Progenitor cell of endocrine pancreas (in vitro differentiated cells): ENCODE measurements at places on chromosomes 3 and 15. TPM values are rescaled to one million over a fixed set of nuclear protein-coding genes. Genes with fewer than 3 reads are reported as not detected.

GOLGA8S gene
- 0.81 and 0.84 TPM in 2 replicates for total RNA-seq

CHRNA7 gene
- 5.1 and 5.7 TPM in 2 replicates for total RNA-seq

DNA sequence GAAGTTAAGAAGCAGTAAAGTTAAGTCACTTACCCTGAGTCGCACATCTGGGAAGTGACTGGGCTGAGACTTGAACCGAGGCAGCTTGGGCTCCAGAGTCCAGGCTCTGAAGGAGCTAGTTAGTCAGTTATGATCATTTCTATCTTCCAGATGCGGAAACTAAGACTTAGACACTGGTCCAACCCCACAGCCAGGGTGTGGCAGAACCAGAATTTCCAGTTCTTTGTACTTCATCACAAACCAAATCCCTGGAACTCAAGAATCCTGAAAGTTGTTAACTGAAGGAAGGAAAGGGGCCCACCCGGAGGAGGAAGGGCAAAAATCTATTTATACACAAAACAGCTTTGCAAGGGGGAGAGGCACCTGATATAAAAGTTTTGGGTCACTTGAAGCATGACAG, 389.9 kb downstream of the SHQ1 start:
- H3K4me3 ChIP-seq: no peak overlapping the region
- no peak for DNase-seq
- H3K4me1 ChIP-seq: peaks cover 20% of the 10 kb centered on the region
- peak overlapping the region; percentile 37 for H3K27ac ChIP-seq
- peaks cover 9% of the 10 kb centered on the region for H3K27me3 ChIP-seq

GRCh38 chr3:100730524-100730923, 21.2 kb downstream of the TFG start:
- peaks cover 25% of the 10 kb centered on the region for H3K36me3 ChIP-seq
- no peak for DNase-seq
- H3K4me3 ChIP-seq: no peak overlapping the region
- H3K4me1 ChIP-seq: peaks cover 15% of the 10 kb centered on the region

DNA sequence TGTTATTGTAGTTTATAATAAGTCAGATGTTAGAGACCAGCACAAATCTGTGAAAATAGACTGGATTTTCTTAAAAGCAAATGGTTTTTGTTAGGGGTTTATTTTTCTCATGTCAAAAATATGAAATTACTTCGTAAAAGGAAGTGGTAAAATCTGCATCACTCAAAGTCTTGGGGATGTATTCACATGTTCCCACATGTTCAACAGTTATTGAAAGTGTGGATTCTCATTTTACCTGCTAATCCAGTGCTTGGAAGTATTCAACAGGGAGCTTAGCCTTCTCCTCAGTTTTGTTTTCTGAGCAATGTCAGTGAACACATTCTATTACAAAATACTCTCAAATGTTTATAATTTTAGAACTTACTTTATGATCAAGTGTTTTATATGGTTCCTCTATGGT, 352.0 kb downstream of the SOX2 start:
- no peak overlapping the region for H3K27ac ChIP-seq
- no peak overlapping the region for H3K4me3 ChIP-seq
- H3K27me3 ChIP-seq: peaks cover 8% of the 10 kb centered on the region
- H3K36me3 ChIP-seq: no peaks in the 10 kb centered on the region

CFAP20DC gene
- total RNA-seq: 8.0 and 10.4 TPM in 2 replicates

- H3K4me3 ChIP-seq: no peak overlapping the region
- no peak for DNase-seq
- H3K4me1 ChIP-seq: no peaks in the 10 kb centered on the region
- no peak overlapping the region for H3K27ac ChIP-seq
These were observed 534.5 kb downstream of the OCA2 start for GRCh38 chr15:27564656-27565055.

OR5K4 gene
- total RNA-seq: not detected in 2 replicates

DNA sequence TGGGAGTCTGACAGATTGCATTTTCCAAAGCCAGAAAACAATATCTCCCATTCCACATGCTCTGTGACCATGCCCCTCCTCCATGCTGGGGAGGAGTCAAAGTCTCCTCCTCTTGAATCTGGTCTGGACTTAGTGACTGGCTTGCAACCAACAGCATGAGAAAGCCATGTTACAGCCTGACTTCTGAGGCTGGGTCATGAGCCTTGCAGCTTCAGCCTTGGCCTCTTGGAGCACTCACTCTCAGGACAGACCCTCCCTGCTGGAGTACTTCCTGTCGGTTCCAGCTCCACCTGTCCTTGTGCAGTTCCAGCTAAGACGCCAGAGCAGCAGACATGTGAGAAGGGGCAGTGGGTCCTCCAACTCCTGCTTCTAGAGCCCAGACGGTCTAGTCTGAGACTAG, 49.7 kb upstream of the RBSN start:
- peaks cover 32% of the 10 kb centered on the region for H3K27me3 ChIP-seq
- no peaks in the 10 kb centered on the region for H3K4me1 ChIP-seq
- peak overlapping the region; percentile 7 for H3K27ac ChIP-seq
- H3K4me3 ChIP-seq: no peak overlapping the region
- no peaks in the 10 kb centered on the region for H3K36me3 ChIP-seq

- H3K4me1 ChIP-seq: no peaks in the 10 kb centered on the region
- no peak for DNase-seq
- H3K27ac ChIP-seq: no peak overlapping the region
- no peak overlapping the region for H3K4me3 ChIP-seq
- H3K27me3 ChIP-seq: no peaks in the 10 kb centered on the region
- peaks cover 18% of the 10 kb centered on the region for H3K36me3 ChIP-seq
These were observed 15.0 kb downstream of the ACAA1 start for GRCh38 chr3:38121832-38122461.

DNA sequence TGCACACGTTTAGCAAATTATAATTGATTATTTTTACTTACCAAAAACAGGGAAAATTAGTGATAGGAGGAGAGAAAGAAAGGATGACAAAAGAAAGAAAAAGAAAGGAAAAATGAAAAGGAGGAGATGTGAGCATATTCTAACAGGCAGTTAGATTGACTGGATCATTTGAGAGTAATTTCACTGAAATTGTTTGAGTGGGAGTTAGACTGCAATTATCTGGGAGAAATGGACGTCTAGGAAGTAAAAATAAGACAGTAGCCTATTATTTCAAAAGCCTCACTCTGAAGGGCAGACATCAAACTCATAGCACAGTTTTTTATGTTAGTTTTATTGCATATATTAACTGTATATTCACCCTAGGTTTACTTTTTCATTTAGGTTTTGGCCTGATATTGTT, 272.8 kb upstream of the POU1F1 start:
- H3K27ac ChIP-seq: no peak overlapping the region
- peaks cover 7% of the 10 kb centered on the region for H3K4me1 ChIP-seq
- H3K36me3 ChIP-seq: no peaks in the 10 kb centered on the region
- no peak for DNase-seq

CACNA2D3 gene
- total RNA-seq: 0.29 TPM in 1 of 2 replicates, not detected in the other

DNA sequence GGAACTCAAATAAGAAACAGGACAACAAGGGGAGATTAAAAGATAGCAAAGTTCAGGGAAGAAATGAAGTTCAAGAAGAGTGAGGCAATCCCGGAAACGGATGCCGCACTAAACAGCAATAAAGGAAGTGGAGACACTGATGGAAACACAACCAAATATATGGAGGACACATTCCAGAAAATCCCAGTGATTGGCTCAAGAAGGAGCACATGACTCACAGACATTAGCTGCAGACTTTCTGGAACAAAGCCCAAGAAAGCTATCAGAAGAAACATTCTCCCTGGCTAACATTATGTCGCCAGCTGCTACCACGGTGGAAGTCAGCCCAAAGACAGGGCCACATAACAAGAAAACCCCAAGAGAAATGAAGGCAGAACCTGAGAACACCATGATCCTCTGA, 18.1 kb upstream of the VGLL4 start:
- H3K4me1 ChIP-seq: peaks cover 4% of the 10 kb centered on the region
- DNase-seq: no peak

SLC6A6 gene
- 23.8 and 28.1 TPM in 2 replicates for total RNA-seq

TASOR gene
- total RNA-seq: 64.2 and 67.6 TPM in 2 replicates

PCOLCE2 gene
- 2.0 and 2.2 TPM in 2 replicates for total RNA-seq

DNA sequence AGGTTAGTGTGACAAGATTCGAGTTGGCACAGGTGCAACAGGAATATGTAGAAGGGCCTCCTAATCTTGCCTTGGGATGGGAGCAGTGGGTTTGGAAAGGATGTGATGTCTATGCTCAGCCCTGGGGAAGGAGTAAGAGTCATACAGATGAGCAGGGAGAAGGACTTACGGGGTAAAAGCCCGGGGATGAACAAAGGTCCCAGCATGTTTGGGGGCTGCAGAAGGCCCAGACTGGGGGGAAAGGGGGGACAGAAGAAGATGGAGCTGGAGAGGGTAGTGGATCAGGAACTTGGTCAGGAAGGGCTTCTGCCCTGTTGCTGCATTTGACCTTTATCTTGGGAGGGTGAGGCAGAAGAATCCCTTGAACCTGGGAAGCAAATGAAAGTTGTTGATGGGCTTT, 240.1 kb upstream of the ST8SIA2 start:
- no peak for DNase-seq
- H3K36me3 ChIP-seq: no peaks in the 10 kb centered on the region
- peaks cover 7% of the 10 kb centered on the region for H3K4me1 ChIP-seq
- H3K27ac ChIP-seq: no peak overlapping the region

DNA sequence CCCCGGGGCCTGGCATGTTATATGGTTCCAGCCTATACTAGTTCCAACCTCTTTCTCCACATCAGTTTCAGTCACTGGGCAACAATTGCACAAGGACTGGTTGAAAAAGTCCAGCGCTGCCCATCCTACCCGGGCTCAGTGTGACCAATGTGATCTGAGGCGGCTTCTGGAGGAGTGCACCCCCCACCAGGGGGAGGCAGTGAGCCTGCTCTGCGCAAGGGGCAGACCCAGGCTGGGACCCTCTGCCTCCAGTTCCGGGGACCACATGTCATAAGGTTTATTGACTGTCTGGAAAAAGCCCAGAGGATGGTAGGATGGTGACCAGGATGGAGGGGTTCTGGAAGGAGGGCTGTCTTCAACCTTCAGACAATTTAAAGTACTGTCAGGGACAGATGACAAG, 25.6 kb upstream of the NR2E3 start:
- no peaks in the 10 kb centered on the region for H3K4me1 ChIP-seq
- no peaks in the 10 kb centered on the region for H3K36me3 ChIP-seq
- H3K4me3 ChIP-seq: no peak overlapping the region
- no peak for DNase-seq

DNA sequence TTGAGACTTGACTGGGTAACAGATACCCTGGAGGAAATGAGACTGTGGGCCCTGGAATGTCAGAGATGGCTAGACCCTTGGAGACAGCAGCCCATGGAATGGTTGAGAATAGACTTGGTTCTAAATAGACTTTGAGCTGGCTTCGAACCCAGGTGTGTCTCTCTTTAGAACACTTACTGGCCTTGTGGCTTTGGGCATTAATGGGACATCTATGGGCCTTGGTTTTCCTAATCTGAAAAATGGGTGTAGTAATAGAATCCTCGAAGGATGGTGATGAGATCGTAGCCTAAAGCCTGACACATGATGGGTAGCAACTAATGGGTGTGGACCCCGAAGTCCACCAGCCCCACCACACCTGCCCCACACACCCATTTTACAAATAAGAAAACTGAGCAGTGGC, 119.2 kb downstream of the TMEM266 start:
- peaks cover 17% of the 10 kb centered on the region for H3K27me3 ChIP-seq
- H3K4me3 ChIP-seq: no peak overlapping the region
- H3K36me3 ChIP-seq: no peaks in the 10 kb centered on the region
- DNase-seq: no peak
- H3K27ac ChIP-seq: no peak overlapping the region

DNA sequence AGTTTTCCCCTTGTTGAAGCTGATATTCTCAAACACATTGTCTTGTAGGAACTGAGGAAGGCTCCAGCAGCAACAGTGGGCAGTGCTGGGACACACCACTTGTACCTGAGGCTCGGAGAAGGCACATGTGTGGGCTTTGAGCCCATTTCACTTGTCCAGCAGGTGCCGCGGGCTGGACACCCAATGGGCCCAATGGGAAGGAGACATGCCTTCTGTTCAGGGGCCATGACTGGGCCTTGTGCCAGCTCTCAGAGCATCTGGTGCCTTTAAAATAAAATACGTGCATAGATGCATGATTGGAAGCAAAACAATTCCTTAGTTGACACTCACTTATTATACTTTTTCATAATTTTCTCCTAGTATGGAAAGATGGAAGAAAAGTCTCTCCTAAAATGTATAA, 334.2 kb downstream of the KLF13 start:
- H3K4me3 ChIP-seq: no peak overlapping the region
- H3K27ac ChIP-seq: no peak overlapping the region
- H3K27me3 ChIP-seq: no peaks in the 10 kb centered on the region
- no peak for DNase-seq

DNA sequence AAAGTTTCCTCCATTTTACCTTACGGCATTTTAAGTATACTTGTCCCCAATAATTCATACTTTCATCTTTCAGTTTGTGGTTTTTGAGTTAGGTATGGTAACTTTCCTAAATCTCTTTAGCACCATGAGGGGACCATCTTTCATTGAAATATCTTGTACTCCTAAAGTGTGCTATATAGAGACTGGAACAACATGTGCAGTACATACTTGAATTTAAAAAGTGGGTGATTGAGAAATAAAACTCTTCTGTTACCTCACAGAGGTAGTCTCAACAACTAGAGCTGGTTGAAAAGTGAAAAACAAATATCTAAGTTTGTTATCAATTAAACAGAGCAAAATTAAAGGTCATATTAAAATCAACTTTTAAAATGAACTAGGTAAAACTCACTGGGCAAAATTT, 423.1 kb downstream of the ROBO2 start:
- H3K27me3 ChIP-seq: no peaks in the 10 kb centered on the region
- peaks cover 2% of the 10 kb centered on the region for H3K36me3 ChIP-seq
- no peak for DNase-seq
- H3K4me3 ChIP-seq: no peak overlapping the region

- no peak overlapping the region for H3K4me3 ChIP-seq
- no peaks in the 10 kb centered on the region for H3K36me3 ChIP-seq
- DNase-seq: no peak
- no peaks in the 10 kb centered on the region for H3K27me3 ChIP-seq
These were observed 412.3 kb downstream of the ERC2 start for GRCh38 chr3:56055951-56056350.

DNA sequence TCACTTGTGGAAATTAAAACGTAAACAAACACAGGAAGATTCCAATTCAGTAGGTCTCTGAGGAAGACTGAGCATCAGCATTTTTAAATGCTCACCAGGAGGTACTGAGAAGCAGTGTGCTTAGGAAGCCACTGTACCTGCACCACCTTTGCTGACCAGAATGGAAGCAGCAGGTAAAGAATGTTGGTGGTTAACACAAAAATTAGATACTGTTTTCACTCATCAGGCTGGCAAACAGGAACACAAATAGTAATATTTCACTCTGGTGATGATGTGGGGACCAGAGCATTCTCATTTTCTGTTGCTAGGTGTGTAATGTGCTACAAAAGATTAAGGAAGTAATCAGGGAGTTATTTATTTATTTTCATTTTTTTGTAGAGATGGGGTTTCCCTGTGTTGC, 29.9 kb upstream of the GHSR start:
- H3K36me3 ChIP-seq: no peaks in the 10 kb centered on the region
- no peak for DNase-seq
- peaks cover 4% of the 10 kb centered on the region for H3K4me1 ChIP-seq
- peaks cover 9% of the 10 kb centered on the region for H3K27me3 ChIP-seq
- no peak overlapping the region for H3K4me3 ChIP-seq

- peaks cover 9% of the 10 kb centered on the region for H3K4me1 ChIP-seq
- H3K27ac ChIP-seq: no peak overlapping the region
- H3K36me3 ChIP-seq: peaks cover 20% of the 10 kb centered on the region
- DNase-seq: no peak
These were observed 199.2 kb downstream of the GHSR start for GRCh38 chr3:172249039-172249438.
